ENCODE measurements at places on chromosomes 11 and 22.
A peak's percentile ranks its signal among the peaks of the same experiment; 100 is the strongest.

DNA sequence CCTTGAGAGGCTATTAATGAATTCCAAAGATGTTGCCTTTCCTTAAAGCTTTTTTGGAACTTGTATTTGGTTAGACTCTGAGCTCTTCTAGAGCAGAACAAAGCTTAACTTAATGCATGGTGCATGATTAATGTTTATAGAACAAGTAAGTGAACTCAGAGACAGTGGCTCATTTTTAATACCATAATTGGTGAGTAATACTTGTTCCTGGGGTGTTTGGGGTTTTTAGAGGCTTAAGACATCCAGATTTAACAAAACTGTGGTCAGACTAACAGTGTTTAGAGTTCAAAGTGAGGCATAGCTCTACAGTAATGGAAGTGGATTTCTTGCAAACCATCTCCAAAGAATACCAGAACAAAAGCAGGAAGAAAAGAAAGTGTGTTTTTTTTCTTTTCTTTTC lies 73.7 kb upstream of the CTSC start:
- no peak for DNase-seq

DNA sequence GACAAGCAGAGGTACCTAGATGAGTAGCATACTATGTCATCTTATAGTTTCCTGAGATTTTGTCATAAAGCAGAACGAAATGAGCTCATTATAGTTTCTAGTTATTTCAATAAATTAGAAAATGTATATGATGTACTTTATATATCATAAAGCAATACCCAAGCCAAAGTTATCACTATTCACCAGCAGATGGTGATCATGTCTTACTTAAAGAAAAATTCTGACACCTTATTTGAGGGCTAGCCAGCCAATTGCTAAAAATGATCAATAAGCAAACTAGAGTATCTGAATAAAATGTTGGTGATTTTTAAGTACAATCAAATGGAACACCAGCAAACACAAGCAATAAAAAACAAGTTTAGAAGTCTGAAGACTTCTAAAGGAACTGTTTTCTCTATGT lies 44.1 kb downstream of the RSF1 start:
- no peak for DNase-seq

- DNase-seq: no peak
Measured at GRCh38 chr11:82980292-82980691, 78.8 kb downstream of the DDIAS start.

- no peak for DNase-seq
Measured at GRCh38 chr22:23789121-23789520, 2.4 kb downstream of the SMARCB1 start.

DNA sequence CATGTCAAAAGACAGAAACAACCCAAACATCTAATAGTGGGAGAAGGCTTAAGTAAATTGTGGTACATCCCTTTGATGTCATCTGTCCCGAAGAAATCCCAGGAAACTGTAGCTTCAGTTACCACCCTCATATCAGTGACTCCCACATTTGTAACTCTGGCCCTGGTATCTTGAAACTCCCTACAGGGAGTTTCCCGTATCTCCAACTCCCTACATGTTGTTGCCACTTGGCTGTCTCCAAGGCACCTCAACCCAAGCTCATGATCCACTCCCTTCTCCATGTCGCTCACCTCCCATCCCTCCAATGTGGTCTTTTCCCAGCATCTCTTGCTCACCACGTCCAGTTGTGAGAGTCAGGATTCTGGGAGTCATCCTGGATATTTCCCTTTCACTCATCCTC lies 68.1 kb downstream of the CACNG2 start:
- no peak for DNase-seq

DNA sequence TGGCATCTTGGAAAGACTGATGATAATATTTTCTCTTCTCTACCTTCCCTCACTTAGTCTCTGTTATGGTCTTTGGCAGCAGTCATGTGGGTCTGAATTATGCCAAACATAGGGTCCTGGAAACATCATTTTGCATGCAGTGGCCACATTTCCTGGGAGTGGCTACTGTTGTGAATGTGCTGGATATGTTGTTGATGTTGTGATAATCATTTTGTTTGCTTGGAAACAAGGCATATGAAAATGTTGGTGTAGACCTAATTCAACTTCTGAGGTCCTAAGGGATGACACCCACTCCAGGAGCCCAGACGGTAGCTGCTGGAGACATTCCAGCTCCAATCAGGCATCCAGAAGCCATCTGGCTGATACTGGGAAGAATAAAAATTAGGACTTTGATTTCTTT lies 109.7 kb downstream of the DCDC1 start:
- no peak for DNase-seq

- DNase-seq: no peak
Measured at GRCh38 chr11:3665336-3666022, 5.7 kb downstream of the CHRNA10 start.

DNA sequence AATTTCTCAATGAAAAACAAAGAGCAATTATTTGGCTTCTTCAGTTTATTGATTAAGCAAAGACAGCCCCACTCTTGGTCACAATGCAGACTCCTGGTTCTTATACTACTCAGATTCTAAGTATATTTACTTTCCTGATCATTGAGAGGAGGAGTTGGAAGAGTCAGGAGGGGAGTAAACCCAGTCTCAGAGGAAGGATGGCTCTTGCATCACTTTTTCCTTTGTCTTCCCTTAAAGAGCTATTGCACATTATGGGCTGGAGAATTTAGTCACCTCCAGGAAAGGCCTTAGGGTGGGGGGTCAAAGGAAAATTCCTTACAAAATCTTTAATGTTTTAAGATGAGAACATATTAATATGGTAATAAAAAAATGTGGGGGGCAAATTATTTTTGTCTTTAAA lies 8.1 kb downstream of the SLC17A6 start:
- DNase-seq: no peak

DNA sequence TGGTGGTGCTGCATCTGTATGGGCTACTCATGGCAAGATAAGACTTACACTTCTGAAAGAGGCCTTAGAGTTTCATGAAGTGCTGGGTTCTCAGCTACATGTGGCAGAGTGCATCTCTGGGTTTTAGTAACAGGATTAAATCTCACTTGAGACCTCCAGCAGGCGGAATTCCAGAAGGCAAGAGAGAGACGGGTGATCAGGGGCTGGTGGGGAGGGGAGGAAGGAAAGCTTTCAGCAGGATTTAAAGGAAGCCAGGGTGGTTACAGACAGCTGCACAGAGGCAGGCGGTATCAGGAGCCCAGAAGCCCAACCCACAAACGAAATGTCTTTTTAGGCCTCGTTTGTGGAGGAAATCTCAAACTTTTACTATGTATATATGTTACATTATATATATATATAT lies 56.2 kb upstream of the CD82 start:
- no peak for DNase-seq

DNA sequence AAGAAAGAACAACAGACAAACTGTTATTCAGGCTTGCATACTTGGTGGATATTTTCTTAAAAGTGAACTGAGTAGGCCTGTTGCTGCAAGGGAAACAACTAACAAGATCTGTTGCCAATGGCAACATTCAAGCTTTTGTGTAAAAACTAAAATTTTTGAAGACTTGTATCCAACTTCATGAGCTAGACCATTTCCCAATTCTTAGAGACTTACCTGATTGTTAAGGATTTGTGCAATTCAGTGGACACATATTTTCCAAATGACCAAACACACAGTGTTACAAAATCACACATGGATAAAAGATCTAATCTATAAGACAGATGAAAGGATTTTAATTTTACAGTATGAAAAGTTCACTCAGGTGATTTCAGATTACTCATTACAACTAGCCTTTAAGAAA lies 564.1 kb downstream of the CNTN5 start:
- no peak for DNase-seq

GRCh38 chr11:34680206-34680605 lies 59.3 kb downstream of the EHF start:
- no peak for DNase-seq

DNA sequence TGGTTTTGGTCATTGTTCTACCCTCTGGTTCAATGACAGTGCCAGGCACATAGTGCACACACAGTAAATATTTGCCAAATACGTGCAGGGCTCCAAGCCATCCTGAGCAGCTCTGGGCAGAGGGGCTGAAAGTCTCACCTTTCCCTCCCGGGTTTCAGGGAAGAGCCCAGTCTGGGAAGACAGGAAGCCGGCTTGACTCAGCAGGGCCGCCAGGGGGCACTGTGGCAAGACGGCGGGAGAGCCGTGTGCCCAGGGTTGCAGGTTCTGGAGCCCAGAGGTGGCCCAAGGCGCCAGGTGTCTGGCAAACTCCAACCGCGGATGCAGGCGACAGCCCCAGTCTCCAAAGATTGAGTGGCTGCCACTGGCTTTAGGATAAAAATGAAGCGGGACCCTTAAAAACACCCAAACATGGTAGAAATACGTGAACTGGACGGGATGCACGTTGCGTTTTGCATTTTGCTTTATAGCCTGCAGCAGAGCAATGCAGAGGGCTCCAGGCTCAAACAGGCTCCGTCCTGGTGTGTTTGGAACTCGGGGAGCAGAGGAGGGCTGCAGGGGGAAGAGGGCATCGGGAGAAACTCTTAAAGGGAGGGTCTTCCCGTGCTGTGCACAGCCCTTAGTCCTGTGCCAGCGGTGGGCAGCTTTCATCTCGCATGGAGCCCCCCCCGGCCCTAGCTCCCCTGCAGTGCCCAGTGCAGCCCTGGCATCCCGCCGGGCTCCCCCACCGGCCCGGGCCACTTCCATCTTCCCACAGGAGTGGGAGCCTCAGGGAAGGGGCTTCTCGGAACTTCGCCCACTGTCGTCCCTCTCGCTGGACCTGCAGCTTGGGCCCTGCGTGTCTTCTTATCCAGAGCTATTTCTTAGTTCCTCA lies 10.7 kb downstream of the KRTAP5-5 start:
- peak; percentile 4 for DNase-seq

GRCh38 chr11:84236436-84236835 lies 950.3 kb upstream of the CCDC90B start:
- no peak for DNase-seq

DNA sequence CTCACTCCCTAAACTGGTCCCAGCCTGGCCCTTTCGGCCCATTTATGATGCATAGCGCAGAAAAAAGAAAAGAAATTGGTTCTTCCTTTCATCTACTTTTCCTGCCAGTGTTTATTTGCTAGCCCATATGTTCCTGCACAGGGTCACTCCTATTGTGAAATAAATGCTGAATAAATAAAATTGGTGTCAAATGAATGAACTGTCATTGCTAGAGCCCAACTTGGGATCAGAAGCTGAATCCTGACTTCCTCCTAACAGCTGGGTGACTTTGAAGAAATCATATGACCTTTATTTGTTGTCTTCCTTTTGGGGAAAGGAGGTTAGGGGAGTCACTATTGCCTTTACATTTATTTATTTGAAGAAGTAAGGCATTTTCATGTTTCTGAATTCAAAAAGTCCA lies 92.0 kb downstream of the PRR5L start:
- DNase-seq: no peak

GRCh38 chr11:99080154-99080553 lies 59.4 kb downstream of the CNTN5 start:
- DNase-seq: no peak

DNA sequence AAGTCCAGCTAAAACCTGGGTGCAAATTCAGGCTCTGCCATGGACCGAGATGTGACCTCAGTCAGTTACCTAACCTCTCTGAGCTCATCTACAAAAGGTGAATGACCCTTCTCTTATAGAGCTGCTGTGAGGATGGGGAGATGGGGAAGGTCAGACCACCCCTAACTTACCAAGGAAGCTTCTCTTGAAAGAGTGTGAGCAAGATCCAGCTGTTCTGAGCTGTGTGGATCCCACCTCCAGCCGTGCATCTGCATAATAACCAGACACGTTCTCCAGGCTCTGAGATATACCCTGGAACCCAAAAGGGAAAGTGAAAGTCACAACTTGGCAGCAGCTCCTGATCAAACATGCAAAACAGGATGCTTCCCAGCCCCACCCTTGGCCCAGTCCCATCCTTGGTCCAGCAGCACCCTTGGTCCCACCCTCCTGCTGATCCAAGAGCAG lies at the start of gene APOL3:
APOL3 (minus strand) TSS at position 257 of the 444 bp plus-strand sequence. CDS start 11,700 bp downstream, outside the sequence.
- peak; percentile 19 for DNase-seq

All from stimulated activated naive CD4-positive, alpha-beta T cell treated with Interleukin-2 at 50 U/mL for 16 hours (primary cell).